ENCODE measurements at places on chromosomes 2 and 18.

GRCh38 chr2:54963476-54963875 is 86.8 kb downstream of the RTN4 start:
- no peak for DNase-seq

DNA sequence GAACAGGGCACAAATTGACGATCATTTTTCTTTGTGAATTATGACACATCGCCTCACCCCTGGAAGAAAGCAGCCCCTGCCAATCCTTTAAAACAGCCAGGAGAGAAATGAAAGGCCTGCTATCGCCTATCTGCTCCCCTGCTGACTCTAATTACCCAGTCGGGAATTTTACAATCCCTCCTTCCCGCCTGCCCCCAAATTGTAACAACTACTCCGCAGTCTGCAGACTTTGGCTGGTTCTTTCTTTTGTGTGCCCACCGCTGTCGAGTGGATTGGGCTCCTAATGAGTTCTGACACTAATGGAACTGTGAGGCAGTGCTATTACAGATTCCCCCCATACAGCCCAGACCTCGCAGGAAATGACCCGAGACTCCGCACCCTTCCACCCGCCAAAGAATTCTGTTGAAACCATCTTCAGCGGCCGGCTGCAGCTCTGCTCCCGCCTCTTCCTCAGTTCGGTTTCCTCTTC is 281.2 kb upstream of the PARD3B start:
- DNase-seq = no peak

GRCh38 chr2:46992776-46993175 is 77.2 kb upstream of the MCFD2 start:
- DNase-seq = no peak

DNA sequence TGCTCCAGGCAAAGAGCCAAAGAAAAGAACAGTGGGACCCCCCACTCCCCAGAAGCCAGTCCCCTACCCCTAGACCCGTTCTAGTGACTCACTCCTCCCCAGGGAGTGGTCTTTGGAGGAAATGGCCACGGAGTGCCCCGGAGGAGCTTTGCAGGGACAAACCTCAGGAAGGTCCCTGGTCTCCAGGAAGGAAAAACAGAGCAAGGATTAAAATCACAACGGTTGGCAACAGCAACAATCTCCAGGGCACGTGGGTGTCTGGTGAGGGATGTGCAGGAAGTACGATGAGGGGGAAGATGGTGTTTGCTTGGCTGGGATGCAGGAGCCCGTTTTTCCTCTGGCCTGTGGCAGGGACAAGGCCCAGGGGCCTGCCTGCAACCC is 135.0 kb downstream of the SMAD2 start:
- no peak for DNase-seq

Measured in activated T-cell treated with anti-CD3 and anti-CD28 coated beads, Interleukin-2, amount 50 U/mL, for 72 hours (primary cell).